ENCODE measurements at places on chromosomes 13 and 19. TPM values are rescaled to one million over a fixed set of nuclear protein-coding genes. Genes with fewer than 3 reads are reported as not detected.

DNA sequence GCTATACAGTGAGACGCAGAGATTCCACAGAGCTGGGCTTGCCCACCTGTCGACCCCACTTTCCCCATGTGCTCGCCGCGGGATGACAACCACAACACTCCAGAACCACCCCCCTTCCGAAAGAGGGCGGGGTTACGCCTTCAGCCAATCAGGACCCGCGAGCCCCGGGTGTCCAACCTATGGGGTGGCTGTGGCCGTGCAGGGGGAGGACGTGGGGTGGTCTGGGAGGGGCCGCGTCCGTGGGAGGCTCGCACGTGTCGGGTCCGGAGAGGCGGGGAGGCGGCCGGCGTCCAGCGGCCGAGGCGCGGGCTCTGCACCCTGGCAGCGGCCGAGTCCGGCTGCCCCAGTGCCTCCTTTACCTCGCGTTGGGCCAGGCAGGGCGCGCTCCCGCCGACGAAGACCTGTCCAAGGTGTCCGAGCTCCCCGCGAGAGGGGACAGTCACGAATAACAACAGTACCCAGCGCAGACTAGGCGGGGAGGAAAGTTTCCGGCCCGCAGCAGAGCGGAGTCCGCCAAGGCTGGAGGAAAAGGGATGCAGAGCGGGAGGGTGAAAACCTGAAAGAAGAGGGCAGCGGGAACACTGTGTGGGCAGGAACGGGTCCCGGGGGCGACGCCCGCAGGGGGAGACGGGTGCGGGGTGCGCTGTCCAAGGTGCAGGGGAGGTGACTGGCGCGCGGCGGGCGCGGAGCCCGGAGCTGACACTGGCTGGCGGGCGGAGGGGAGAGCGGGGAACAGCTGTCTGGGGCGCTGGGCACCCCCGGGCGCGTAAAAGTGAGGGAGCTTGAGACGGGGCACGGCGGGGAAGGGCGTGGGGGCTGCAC, 911 bp downstream of the ENOX1 start:
- DNase-seq = peak; percentile 76

DNA sequence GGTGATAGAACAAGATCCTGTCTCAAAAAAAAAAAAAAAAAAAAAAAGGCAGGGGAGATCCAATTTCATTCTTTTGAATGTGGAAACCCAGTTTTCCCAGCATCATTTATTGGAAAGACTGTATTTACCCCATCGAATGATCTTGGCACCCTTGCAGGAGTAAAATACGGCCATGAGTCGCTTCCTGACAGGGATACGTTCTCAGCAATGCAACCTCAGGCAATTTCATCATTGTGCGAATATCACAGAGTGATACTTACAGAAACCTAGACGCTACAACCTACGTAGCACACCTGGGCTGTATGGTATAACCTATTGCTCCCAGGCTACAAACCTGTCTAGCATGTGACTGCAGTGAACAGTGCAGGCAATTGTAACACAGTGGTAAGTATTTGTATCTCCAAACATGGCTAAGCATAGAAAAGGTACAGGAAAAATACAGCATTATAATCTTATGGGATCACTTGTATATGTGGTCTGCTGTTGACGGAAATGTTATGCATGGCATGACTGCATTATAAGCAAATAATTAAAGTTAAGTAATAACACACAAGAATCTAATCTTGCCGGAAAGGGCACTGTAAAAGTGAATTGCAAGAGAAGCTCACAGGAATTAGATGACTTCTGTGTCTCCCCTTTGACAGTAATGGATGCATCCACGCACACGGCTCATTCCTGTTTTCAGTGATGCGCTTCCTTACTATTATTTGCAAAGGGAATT, 24.1 kb downstream of the RFX2 start:
- peak; percentile 83 for DNase-seq

PRKCG gene
- not detected for total RNA-seq

GRCh38 chr13:49421391-49421790, 22.5 kb downstream of the CAB39L start:
- DNase-seq = no peak

DNA sequence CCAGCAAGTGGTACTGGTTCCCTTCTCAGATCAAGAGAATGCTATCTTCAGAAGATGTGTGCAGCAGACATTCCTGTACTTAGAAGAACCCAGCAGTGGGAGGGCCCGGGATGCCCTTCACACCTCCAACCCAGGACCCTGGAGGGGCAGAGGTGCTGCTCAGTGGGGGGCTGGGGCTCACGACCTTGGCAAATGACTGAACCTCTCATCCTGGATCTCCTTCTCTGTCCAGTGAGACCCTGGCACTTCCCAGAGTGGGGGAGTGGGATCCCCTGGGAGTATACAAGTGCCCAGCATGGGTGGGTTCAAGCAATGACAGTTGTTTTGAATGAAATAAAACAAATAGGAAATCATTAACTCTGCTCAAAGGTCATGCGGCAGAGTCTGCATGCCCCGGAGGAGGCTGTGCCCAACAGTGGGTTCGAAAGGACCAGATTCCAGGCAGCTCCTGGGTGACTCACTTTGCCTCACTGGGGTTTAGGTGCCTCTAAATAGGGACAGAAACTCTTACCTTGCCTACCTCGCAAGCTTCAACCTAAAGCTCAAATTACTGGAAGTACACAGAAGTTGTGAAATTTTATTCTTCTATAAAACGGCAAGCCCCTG, 26.9 kb downstream of the GGACT start:
- DNase-seq = no peak

- peak; percentile 86 for DNase-seq
Measured at GRCh38 chr19:17680230-17680722, 7.9 kb downstream of the UNC13A start.

DNA sequence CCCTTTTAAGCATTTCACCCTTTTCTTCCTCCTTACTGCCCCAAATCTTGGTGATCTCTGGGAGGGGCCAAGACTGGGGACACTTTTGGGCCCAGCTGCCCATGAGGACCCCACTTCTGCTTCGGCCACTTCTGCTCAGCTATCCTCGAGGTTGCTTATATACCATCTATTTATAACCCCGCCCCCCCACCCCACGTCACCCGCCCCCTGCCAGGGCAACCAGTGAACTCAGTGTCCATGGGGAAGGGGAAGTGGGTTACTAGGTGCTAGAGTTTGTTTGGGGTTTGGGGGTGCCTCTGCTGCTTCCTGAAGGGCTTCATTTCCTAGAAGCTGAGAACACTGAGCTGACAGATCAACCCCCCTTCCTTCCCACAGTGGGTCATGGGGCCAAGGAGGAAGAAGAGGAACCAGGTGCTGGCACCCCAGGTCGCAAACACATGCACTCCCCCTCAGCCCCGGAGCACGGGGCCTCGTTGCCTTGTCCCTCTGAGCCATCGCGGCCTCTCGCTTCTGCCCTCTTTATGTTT, 6.1 kb upstream of the ADGRE5 start:
- DNase-seq = no peak

DNA sequence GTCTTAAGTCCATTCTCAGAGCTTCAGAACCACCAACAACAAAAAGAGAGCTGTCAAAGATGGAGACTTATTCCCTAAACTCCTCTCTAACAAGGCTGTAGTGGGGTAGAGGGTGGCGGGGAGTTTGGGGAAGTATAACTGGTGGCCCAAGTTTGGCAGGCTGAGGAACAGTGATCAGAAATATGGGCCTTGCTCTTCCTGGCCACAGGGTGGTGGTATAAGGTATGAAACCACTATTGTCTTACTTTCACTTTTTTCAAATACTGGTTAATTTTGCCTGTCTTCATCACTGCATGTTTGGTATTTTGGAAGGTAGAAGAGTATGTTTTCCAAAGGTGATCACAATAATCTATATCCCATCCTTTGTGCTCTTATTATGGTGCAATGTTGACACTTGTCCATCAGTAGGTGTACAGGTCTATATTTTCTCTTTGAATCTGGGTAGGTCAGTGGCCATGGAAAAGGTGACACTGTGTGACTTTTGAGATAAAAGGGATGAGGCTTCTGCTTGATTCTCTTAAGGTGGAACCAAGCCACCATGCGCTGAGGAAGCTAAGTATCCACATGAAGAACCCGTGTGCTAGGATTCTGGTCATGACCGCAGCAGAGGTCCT, 23.2 kb upstream of the GPC5 start:
- peak; percentile 39 for DNase-seq

GRCh38 chr13:47549219-47549752, 451.8 kb downstream of the SUCLA2 start:
- DNase-seq = peak; percentile 24

GRCh38 chr13:59094181-59094580, 1069.5 kb downstream of the DIAPH3 start:
- DNase-seq = no peak

GRCh38 chr13:28485551-28485950, 9.4 kb downstream of the FLT1 start:
- DNase-seq = no peak

GRCh38 chr13:64429691-64430090, 2800.4 kb downstream of the PCDH9 start:
- no peak for DNase-seq

PNKP gene
- total RNA-seq = 35.9 TPM

KCNN4 gene
- total RNA-seq = 13.7 TPM

- no peak for DNase-seq
Measured at GRCh38 chr13:19657872-19658591, 24.6 kb downstream of the MPHOSPH8 start.

GRCh38 chr13:64928696-64929499, 2301.2 kb downstream of the PCDH9 start:
- peak; percentile 75 for DNase-seq

PSG1 gene
- 0.13 TPM for total RNA-seq

DPF1 gene
- total RNA-seq = 5.2 TPM

DNA sequence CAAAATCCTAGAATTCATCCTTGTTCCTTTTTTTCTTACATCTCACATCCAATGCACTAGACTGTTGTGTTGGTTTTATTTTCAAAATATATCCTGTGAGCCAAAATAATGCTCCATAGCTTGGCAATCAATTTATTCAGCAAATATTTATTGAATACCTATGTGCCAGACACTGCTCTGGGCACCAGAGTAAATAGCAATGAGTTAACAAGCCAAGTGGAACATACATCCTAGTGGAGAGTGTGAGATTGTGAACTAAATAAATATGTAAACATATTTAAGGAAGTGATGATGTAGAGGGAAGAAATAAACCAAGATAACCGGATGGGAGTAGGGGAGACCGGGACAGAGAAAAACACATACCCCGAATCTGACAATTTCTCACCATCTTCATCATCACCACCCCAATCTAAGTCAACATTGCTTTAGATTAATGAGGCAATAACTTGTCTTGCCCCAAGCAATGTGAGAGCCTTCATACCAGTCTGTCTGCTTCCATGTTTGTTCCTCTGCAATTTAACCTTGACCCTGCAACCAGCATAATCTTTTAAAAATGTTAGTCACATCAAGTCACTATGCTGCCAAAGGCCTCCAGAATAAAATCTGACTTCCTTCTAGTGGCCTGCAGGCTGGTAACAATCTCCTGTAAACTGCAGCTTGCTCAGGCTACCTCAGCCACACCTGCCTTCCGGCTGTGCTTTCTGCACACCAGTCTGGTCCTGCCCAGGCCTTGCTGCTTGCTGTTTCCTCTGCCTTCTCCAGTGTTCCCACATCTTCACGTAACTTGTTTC, 199.2 kb downstream of the DLEU7 start:
- DNase-seq = no peak

GRCh38 chr19:46347985-46348384, 1.1 kb downstream of the PPP5C start:
- DNase-seq = no peak

GRCh38 chr13:34153428-34154180, 335.7 kb downstream of the RFC3 start:
- DNase-seq = no peak

GRCh38 chr13:41674246-41674645, 216.9 kb downstream of the RGCC start:
- no peak for DNase-seq

DNA sequence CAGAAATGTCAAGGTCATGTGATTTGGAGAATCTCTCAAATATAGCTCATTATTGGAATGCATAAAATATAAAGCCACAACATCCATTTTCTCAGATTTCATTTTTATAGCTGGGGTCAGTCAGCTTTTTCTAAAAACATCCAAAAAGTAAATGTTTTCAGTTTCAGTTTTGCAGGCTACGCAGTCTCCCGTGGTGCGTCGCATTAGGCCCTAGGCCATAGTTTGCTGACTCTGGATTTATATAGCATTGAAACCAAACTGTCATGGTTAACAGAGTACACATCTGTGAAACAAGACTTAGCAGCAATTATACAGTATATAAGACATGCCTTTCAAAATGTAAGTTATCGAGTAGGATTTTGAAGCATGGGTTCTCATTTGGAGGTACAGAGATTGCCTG, 140.0 kb downstream of the IRS2 start:
- DNase-seq = no peak

C19orf81 gene
- total RNA-seq = not detected

LCP1 gene
- total RNA-seq = not detected

- no peak for DNase-seq
Measured at GRCh38 chr13:84902243-84902642, 897.0 kb downstream of the SLITRK6 start.

TMEM238 gene
- total RNA-seq = 0.97 TPM

DNA sequence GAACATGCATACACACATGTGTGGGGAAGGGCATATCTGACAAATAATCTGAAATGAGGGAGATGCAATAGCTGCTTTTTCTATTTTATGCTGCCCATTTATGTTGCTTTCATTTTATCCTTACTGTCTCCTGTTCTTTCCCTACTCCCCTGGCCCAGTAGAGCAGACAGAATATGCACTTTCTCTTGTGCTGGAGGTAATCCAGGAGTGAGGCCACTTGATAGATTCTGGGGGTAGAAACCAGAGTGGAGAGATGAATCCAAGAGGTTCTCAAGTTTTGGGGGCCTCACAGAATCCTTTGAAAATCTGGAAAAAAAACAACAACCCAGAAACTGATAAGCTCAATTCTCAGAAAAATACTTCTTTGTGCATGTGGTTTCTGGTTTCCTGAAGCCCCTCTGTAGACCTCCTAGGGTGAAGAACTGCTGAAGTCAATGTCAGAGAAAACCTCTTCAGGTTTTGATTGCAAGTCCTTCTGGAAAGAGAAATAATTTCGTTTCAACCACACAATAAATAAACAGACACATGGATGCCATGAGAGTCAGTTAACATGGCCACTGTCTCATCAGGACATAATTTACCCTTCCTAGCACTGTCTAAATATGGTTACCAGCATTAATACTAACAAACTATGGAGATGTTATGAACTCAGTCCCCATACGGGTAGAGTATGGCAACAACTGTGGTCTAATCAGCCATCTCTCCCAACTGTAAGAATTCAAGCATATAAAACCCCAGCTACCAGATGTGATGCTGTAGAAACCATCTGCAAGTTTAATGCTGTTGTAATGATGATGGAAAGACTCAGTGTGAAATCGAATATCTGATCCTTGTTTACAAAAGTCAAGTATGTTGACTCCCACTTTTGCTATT, 355.6 kb downstream of the SLC7A1 start:
- DNase-seq = no peak
